ENCODE measurements at places on chromosomes 12 and 14.

DNA sequence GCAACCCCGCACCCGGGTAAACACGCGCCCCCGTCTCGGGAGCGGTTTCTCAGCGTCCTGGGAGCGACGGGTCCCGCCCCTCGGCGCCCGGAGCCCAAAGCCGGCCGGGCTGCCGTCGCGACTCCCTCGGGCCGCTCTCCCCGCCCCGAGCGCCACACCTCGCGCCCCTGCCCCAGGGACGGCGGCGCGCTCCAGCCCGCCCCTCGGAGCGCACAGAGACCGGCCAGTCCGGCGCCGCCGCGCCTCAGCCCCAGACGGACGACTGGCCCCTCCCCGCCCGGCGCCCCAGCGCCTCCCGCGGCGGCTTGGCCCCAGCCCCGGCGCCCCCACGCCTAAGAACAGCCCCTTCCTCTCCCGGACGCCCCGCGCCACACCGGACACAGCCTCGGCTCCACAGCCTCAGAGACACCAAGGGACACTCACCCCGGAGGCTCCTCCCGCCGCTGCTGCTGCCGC is 411 bp downstream of the BTBD7 start:
- DNase-seq = peak; percentile 0

GRCh38 chr14:89386212-89386886 is 30.7 kb downstream of the FOXN3 start:
- no peak for DNase-seq

DNA sequence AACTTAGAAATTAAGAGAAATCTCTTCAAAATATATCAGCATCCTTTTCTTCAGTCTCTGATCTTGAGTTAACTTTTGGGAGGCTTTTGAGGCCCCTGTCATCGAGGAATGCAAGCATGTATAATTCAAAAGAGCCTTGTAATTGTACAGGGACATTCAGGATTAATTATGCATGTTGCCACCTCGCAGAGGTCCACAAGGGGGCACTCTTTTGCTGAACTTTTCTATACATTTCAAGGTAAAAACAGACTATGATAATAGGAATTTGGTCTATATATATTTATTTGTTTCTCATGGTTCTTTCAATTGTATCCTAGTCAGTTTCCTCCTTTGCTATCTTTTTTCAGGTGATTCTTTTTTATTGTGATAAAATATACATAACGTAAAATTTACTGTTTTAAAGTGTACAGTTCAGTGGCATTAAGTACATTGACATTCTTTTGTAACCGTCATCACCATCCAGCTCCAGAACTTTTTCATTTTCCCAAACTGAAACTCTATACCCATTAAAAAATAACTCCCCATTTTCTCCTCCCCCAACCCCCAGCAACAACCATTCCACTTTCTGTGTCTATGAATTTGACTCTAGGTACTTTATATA is 47.0 kb upstream of the SLC2A13 start:
- DNase-seq = no peak

DNA sequence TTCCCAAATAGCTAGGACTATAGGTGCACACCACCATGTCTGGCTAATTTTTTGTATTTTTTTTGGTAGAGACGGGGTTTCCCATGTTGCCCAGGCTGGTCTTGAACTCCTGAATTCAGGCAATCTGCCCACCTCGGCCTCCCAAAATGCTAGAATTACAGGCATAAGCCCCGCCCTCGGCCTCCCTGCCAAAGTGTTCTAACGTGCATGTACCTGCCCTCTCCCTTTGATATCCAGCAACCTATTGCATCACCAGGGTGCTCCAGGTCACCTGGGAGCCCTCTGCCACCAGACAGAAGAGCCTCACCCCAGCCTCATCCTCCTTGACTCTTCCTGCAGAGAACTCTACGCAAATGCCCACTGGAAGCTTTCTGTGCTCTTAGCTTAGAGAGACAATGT is 2.2 kb upstream of the EML1 start:
- DNase-seq = no peak

DNA sequence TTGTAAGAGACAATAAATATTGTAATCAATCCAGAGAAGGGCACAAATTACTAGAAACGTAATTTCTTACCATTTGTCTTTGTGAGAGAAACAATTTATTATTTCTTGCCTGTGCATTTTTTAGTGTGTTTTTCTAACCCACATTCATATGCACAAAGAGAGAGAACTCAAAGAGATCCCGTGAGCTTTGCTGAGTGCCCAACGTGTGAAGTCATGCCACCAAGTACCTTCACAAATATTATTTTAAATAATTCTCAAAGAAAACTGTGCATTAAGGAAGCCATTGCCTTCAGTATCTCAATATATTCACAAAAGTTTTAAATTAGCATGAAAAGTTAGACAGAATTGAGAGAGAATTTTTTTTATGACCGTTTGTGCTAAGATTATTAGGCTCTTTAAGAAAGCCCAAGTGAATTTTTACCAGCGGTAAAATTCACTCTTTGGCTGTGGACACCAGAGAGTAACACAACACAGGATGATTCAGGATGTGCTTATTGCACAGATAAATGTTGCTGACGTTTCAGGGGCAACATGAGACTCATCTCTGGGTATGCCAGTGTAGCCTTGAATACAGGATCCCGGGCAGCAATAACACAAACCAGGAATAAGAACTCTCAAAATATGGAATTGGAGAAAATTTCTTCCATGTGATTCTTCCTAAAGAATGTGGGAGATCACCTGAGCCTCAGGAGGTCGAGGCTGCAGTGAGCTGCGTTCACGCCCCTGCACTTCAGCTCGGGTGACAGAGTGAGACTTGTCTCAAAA is 2.9 kb downstream of the ARHGDIB start:
- DNase-seq = no peak

DNA sequence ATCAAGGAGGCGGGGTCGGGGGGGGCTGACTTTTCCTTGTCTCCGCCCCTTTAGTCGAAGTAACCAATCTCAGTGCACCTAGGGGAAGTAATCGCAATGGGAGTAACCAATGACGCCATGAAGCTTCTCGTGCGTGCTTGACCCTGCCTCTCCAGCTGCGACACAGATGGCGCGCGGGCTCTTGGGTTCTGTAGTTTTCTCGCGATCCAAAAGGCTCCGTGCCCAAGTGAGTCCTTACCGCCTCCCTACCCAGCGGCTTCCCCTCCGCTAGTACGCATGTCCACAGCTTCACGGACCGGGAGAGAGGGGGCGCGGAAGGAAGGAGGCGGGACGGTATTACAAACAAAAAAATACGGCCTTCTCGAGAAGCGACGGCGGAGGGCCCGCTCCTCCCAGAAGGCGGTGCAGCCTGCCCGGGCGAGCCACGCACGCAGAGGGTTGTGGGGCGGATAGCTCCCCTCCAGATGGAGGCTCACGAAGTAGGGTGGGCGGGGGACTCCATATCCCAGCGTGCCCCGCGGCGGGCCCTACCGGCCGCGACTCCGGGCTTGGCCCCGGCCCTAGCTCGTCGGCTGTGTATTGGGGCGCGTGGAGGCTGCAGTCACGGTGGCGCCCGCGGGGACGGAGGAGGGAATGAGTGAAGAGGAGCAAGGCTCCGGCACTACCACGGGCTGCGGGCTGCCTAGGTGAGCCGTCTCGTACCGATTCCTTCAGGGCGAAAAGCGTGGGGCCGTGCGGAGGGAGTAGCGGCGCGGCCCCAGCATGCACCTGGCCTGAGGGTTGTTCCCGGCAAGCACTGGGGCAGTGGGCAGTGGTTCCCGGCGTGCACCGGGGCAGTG is at the start of gene TARBP2:
Gene TARBP2, plus strand, starts transcription at position 508 of the 839 bp plus-strand sequence. Its CDS starts 126 bp downstream, at position 634.
- peak; percentile 96 for DNase-seq

- DNase-seq = no peak
Measured at GRCh38 chr14:26163761-26164160, 434.1 kb downstream of the NOVA1 start.

GRCh38 chr12:49059299-49060171 is 1.1 kb downstream of the KMT2D start:
- DNase-seq = no peak

DNA sequence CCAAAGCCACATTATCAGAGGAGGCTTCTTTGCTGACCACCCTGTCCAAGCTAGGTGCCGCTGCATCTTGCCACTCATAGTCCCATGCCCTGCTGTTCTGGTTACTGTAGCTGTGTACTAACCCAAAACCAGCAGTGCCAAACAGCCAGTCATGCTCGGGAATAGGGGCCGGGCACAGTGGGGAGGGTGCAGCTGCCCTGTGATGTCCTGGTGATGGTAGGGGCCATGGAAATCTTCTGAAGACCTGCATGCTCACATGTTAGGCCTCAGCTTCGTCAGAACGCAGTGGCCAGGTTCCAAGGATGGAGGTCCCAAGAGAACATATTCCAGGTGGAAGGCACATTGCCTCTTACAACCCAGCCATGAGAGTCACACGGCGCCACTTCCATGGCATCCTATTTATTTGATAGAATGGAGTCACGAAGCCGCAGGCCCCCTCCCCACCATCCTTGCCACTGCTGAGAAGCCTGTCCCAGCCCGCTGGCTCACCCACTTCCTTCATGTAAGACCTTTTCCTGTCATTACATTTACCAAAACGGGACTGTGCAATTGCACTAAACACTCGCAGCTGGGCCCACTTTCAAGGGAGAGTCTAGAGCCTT is 48.5 kb downstream of the FAM222A start:
- no peak for DNase-seq

DNA sequence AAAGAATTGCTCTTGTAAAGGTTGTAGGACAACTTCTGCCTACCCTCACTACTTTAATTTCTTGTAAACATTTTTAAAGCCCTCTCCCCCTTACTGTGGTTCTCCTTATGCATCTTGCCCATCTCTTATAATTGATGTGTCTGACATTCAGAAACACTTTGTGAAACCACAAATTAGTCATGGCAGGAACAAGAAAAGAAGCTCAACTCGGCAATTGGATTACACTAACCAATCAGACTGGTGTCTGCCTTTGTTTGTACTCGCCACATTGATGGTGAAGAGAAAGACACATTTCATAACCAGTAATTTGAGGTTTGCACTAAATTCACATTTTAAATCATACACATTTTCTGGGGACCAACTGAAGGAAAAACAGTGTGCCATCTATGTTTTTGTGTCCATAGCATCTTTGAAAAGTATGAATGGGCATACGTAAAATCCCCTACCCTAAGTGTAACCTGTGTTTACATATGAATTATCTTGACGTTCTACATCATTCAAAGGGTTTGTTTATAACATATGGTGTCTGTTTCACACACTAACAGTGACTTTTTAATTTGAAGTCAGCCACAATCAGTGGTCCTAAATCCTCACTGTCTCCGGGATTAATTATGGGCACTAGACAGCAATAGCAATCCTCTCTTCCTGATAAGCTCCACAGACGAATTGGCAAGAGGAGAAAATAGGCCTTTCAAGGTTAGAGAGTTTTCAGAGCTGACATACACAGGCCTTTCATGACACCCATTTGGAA is 49.9 kb downstream of the OTX2 start:
- no peak for DNase-seq

GRCh38 chr14:33839193-33840076 is 111.4 kb downstream of the EGLN3 start:
- peak; percentile 24 for DNase-seq

- DNase-seq = no peak
Measured at GRCh38 chr12:108117163-108117849, 11.8 kb upstream of the WSCD2 start.

DNA sequence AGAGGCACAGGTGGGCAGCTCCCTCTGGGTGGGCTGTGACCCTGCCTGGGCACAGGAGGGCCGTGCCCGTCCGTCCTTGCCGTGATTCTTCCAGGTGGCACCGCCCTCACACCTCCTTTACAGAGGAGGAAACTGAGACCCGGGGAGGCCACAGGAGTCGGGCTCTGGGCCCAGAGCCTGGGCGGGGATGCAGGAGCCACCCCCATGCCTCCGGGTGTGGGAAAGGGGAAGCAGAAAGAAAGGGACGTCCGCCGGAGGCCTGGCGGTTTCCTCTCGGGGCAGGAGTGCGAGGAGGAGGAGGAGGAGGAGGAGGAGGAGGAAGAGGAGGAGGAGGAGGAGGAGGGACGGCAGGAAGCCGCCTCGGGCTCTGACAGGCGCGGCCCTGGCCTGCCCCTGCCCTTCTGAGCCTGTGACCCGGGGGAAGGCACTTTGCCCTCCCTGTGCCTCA is 23.0 kb downstream of the SH2B3 start:
- no peak for DNase-seq

GRCh38 chr12:85831327-85831990 is 4.8 kb downstream of the RASSF9 start:
- DNase-seq = no peak

GRCh38 chr14:104718871-104719270 is 5.2 kb upstream of the ADSS1 start:
- no peak for DNase-seq

GRCh38 chr12:103540319-103540718 is 44.6 kb upstream of the C12orf42 start:
- no peak for DNase-seq

- DNase-seq = no peak
Measured at GRCh38 chr14:66045572-66046021, 440.6 kb upstream of the CCDC196 start.

GRCh38 chr14:47186486-47186885 is 488.9 kb downstream of the MDGA2 start:
- DNase-seq = no peak

DNA sequence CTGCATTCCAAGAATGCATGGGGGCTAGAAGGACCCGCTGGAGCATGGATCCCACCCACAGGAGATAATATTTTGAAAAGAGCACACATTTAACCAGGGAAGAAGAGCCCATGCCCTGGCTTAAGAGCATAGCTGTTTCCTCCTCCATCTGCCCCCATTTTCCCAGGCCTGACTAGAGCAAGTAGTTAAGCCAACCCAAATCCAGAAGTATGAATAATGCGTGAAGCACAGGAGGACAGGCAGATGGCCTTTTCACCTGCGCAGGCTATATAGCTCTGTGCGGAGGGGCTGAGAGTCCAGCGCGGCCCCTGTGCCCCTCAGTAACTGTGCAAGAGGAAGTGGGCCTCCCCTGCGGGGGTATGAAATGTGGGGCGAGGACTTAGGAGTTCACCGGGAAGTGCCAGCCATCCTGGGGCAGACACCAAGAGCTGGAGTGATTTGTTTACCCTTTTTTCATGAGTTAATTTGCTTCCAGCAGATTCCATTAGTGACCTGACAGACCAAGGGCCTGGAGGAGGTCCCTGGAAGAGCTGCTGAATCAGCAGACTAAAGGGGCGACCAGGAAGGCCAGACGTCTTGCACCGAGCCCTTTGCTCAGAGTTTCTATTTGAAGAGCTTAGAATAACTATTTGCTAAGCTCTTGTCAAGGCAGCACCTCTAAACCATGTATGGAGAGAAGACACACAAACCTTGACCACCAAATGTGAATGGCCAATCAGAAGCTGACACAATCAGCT is 37.2 kb downstream of the DPF3 start:
- no peak for DNase-seq

GRCh38 chr14:65495196-65495595 is 82.7 kb downstream of the FUT8 start:
- DNase-seq = no peak

DNA sequence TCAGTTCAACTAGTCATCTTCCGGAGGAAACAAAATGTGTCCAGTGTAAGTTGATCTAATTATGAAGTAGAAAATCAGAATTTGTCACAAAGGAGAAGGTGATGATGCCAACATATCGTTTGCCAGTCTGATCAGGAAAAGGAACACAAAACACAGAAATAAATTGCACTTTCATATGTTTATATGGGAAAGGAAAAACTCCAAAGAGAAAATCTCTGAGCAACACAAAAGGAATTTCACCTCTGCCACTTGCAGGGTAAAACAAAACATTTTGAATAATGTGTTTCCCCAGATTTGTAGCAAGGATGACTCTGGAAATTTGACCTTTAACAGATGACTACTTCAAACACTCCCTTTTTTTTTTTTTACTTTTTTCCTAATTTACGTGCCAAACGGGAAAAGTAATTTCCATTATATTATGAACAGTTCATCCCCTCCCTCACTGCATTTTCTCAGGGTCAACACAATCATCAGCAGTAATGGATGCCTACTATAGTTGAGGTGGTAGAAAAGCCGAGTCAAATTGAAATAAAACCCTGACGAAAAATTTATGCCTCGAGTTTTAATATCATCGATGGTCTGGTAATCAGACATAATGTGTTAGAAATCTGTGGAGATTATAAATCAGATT is 25.6 kb downstream of the MGAT4C start:
- DNase-seq = no peak

Measured in stimulated activated CD8-positive, alpha-beta memory T cell treated with anti-CD3 and anti-CD28 coated beads, Interleukin-7, amount 100 ng/mL, for 1 hour (primary cell).